Cortex of kidney (tissue), 1 donor: ENCODE measurements at places on chromosomes 11 and 22.

- no peak for DNase-seq
Measured at GRCh38 chr11:130580372-130580771, 131.9 kb downstream of the ADAMTS15 start.

GRCh38 chr22:27801616-27802345 is at the start of gene MN1:
TSS of gene MN1 (minus strand) at chr22:27801756. CDS start at chr22:27800543, 1,213 bp downstream.
- DNase-seq: no peak

GRCh38 chr11:105152021-105152512 is 12.5 kb upstream of the CARD18 start:
- DNase-seq: no peak

DNA sequence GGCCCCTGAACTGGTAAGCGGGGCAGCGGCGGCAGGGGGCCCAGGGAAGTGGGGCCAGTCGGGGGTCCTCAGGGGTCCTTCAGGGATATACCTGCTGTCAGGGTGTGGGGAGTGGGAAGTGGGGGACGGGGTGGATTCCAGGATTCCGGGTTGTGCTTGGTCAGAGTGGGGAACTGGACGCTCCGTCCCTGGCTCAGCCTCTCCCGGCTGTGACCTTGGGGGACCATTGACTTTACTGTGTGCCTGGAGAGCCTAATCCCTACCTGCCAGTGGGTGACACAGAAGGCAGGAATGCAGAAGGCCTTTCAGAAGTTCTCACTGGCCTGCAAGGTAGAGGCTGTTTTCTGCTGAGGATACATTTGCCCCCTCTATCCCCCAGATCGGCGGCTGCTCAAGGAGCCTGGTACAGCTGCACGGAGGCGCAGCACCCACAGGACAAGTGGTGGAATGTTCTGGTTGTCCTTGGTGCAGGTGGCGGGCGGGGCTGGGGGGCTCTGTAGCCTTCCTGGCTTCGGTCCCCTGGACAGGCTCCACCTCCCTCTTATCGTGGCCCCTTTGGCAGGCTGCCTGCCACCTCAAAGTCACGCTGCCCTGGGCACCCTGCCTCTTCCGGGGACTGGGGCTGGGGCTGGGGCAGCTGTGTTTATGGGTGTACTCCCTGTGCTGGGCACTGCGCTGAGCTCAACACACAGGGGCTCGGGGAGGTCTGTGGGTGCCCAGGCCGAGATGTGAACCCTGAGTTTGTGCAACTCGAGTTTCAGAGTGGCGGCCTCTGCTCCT is 18.4 kb downstream of the KCNQ1 start:
- DNase-seq: no peak

DNA sequence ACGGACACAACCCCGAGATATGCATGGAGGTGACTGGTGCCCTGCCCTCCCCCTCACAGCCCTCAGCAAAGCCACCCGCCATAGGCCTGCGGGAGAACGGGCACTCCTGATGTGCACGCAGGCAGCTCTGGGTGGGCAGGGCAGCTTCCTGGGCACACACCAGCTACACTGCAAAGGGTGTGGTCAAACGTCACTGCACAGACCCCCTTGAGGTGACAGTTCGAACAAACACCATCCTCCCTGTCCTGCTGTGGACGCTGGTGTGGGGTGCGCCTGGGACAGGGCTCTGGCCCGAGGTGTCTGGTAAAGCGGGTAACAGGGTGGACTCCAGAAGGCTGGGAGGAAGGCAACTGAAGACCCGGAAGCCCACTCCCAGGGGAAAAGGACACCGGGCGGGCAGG is 21.9 kb upstream of the MOB2 start:
- no peak for DNase-seq

- no peak for DNase-seq
Measured at GRCh38 chr11:94154095-94154856, 25.6 kb downstream of the PANX1 start.

DNA sequence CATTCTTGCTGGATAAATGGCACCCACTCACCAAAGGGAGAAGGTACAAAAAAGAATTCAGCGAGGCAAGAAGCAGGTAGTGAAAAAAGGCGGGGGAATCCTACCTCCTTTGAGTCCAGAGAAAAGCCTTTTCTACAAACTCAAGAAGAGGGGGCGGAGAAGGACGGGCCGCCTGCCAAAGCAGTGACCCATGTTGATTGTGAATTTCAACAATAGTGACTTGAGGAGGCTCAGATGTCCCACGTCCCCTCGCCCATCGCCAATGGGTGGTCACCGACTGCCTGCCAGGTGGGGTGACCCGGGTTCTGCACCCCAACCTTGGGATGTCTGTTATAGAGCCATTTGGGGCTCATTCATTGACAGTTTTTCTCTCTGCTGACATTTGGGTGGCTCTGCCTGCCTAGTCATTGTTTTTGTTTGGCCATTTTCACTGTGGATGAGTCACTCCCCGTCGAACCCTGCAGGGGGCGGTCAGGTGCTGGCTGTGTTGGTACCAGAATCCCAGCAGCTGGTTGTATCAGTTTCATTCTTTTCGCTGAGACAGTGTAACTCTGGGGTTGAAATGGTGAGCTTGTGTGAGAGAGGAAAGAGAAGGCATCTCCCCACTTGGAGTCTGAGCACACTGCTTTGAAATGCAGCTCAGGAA is 163.4 kb upstream of the NCAM1 start:
- DNase-seq: no peak

GRCh38 chr22:23431337-23432072 is 148.6 kb downstream of the IGLL1 start:
- no peak for DNase-seq

DNA sequence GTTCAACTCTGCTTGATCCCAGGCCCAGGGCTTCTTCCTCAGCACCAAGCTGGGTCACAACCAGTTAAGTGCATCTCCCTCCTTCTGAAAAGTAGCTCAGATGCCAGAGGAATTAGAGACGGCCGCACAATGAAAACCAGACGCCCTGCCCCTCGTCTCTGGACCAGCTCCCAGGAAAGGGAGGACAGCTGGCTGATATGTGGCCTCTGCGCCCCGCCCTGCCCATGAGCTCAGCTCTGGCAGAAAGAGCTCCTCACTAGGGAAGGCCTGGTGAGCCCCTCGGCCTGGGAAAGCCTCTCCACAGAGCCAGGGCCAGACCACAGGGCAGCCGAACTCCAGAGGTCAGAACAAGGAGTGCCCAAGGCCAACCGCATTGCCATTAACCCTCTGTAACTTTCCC is 18.1 kb upstream of the SCGB1A1 start:
- no peak for DNase-seq

DNA sequence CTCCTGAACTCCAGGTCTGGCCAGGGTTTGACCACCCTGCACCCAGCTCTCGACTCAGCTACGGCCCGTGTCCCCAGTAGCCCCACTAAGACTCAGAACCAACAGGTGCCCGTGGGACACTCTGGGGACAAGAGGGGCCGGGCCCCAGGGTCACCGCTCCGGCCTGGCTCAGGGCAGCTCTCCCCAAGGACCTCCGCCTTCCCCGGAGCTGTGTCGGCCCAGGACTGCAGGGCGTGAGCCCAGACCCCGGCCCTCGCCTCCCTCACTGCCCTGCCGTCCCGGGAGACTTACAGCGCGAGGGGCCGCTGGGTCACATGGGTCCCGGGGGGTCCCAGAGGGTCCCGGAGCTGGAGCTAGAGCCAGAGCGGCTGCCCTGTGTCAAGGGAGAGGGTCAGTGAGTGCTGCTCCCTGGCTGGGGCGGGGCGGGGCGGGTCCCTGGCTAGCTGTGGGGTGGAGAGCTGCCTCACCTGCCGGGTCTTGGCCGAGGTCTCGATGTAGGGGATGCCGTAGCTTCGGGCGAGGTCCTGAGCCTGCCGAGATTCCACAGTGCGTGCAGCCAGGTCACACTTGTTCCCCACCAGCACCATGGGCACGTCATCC is 2.3 kb downstream of the HRAS start:
- DNase-seq: no peak

DNA sequence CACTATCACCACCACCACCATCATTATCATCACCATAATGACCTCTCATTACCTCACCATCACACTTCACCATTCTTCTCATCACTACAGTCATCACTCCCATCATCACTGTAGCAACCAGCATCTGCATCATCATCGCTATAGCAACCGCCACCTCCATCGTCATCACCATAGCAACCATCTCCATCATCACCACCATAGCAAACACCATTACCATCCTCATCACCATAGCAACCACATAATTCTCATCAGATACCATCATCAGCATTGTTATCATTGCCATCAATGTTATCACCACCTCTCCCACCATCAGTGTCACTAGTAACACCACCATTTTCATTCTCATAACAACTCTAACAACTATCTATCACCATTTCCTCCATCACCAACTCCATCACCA is 23.1 kb upstream of the CD82 start:
- DNase-seq: no peak

- no peak for DNase-seq
Measured at GRCh38 chr22:27347951-27348350, 453.6 kb downstream of the MN1 start.

- DNase-seq: no peak
Measured at GRCh38 chr22:37913233-37913721, 7.2 kb downstream of the MICALL1 start.
